Caudate nucleus (tissue), 63 donors: ENCODE measurements at places on chromosomes 4 and X.

- DNase-seq, result no peak
Observed at GRCh38 chr4:188781655-188782054, 642.4 kb downstream of the TRIML1 start.

GRCh38 chr4:139754938-139755337, 89.3 kb downstream of the MGST2 start:
- DNase-seq, result no peak

DNA sequence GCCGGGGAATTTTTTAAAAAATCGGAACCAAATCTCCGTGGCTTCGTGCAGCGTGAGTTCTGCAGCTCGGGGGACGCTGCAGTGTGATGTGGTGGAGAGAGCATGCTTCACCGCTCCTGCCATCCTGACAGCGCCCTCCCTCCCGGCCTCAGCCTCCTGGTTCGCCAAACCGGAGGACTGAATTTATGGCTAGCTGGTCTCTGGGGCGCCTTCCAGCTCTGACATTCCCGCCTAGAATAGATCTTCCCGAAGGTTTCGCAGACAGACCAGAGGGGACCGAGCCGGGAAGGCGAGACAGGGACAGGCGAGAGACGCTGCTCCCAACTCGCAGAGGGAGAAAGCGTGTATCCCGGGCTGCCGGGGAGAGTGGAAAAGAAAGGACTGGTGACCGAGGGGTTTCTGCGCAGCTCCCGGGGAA, 25.9 kb downstream of the HOPX start:
- peak; percentile 38 for DNase-seq

DNA sequence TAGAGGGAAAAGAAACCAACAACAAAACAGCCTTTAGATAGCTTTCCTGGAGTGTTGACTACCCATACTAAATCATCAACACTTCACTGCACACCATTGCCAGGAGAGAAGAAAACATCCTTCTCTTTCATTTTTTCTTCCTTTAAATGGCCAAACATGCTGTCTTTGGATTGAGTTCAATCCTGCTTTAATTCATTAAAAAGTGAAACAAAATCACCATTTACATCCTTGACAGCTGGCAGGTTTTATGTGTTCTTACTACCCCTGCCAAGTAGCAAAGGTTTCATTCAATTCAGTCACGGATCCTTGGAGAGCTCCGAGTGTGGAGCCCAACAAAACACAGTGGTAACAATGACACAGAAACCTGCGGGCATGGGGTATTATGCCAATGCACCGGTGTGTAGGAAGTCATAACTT, 568.3 kb downstream of the ANKRD50 start:
- DNase-seq, result no peak
